Lower lobe of right lung (tissue), 2 donors: ENCODE measurements at places on chromosomes 12 and 14.

GRCh38 chr12:74689929-74690328, 152.3 kb downstream of the ATXN7L3B start:
- no peak for DNase-seq

DNA sequence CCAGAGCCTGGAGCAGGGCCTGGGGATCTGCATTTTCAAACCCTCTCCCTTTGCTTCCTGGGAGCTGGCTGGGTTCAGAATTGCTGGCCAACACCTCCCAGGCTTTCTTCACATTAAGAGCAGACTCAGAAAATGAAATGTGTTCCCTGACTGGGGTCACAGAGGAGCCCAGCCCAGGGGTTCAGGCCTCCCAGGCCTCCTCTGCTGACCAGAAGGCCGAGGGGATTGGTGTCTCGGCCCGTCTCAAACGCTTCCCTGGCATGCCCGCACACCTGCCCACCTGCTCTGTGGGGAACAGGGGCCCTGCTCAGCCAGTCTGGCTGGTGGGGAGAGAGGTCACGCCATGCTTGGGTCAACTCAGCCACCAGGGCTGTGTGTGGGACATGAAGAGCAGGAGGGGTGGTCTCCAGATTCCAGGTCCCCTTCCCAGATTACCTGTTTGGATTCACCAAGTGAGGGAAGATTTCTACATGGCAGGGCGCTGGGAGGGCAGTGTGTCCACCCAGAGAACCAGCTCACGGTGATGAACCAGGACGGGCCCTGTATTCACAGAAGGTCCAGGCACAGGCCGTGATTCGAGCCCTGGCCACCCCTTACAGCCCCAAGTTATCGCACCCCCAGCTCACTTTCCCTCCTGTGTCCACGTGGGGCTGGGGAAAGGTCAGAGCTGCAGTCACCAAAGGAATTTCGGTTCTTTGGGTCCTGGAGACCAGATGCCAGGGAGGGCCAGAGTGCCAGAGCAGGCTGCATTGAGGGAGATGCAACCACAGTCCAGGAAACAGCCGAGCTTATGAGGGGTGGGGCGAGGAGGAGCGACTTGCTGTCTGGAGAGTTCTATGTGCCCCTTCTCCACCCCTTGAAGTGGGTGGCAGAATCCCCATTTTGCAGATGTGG, 55.2 kb upstream of the RIN3 start:
- DNase-seq: no peak

GRCh38 chr12:132109741-132110140, 34.4 kb downstream of the DDX51 start:
- no peak for DNase-seq

DNA sequence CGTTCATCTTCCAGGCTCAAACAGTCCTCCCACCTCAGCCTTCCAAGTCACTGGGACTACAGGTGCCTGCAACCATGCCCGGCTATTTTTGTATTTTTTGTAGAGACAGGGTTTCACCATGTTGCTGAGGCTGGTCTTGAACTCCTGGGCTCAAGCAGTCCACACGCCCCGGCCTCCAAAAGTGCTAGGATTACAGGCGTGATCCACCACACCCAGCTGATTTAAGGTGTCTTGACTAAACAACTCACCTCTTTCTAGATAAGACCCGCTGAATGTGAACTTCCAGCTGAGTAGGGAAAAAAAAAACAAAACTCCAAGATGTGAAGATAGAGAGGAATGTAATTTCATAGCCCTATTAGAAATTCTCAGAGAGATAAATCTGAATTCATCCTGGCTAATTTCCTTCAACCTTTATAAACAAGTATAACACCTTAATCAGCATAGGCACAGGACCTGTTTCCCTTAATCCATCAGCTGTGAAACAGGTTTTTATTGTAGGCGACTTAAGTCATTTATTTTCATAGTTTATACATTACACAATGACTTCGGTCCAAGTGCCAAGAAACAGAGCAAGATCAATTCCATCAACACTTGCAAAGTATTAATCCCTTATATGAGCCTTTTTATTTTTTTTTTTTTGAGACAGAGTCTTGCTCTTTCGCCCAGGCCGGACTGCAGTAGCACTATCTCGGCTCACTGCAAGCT, 51.5 kb downstream of the HCAR2 start:
- no peak for DNase-seq

DNA sequence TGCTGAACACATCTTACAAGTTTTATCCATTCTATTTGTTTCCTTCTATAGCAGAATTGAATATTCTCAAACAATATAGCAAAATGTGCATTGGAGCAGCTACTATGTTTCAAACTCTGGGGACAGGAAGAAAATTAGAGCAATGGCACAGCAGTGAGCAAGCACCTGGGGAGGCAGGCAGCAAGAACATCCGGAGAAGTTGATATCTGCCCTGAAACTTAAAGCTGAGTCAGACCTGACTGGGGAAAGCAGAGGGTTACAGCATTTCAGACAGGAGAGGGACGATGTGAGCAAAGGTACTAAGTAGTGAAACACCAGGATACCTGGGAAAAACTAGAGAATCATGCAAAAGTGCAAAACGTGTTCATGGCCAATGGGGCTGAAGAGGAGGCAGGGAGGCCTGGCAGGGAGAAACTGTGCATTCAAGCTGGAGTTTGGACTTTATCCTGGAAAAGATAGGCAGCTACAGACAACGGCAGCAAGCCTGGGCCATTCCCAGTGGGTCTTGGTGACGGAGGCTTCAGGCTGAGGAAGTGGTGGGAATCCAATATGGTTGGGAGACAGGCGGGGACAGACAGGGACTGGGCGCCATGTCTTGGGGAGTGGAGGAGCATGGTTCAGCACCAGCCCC, 118.0 kb upstream of the CDKN3 start:
- DNase-seq: no peak

DNA sequence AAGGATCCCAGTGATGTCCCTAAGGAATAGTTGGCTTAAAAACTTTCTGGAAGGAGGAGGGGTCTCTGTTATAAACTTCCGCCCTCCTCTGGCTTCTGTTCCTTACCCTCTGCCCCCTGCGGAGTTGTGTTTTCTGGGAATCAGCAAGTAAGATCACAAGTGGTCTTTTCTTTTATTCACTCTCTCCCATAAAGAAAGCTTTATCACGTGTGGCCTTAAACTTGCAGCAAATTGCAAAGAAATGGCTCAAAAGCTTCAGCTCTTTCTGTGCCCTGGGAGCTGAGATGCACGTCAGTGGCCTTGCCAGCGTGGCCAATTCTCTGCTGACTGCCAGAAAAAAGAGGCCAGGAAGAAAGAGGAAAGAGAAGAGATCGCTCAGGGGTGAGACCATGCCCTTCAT, at the start of gene SLCO1C1:
TSS of gene SLCO1C1 (plus strand) at position 101 of the 400 bp plus-strand sequence. CDS start 4,245 bp downstream, outside the sequence.
- no peak for DNase-seq

DNA sequence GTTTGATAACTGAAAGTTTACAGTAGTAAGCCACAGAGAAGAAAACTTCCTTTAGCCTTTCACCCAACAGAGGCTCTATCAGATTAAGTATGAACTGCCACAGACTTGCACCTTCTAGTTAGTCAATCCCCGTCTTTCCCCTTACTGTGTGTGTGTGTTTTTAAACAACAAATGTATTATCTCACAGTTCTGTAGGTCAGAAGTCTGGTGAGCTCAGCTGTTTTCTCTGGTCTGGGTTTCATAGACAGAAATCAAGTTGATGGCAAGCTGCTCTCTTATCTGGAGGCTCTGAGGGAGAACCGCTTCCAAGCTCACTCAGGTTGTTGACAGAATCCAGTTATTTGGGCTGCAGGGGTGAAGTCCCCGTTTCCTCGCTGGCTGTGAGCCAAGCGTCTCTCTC, 320.5 kb downstream of the PRKD1 start:
- DNase-seq: no peak

DNA sequence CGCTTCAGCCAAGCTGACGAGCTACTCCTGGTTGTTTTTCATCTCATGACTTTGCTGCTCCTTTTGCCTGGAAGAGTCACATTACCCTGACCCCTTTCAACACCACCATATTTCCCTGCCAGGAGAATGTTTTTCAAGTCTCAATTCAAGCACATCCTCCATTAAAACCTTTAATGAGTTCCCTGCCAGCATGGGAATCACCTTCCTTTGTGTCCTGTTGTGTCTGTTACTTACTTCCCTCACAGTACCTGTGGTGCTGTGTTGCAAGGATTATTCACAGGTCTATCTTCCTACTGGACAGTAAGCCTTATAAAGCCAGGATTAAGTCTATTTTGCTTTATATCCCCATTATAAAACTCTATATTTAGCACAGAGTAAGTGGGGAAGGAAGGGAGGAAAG, 13.6 kb upstream of the SLC35F4 start:
- no peak for DNase-seq

GRCh38 chr12:1297206-1297605, 297.2 kb downstream of the FBXL14 start:
- no peak for DNase-seq

DNA sequence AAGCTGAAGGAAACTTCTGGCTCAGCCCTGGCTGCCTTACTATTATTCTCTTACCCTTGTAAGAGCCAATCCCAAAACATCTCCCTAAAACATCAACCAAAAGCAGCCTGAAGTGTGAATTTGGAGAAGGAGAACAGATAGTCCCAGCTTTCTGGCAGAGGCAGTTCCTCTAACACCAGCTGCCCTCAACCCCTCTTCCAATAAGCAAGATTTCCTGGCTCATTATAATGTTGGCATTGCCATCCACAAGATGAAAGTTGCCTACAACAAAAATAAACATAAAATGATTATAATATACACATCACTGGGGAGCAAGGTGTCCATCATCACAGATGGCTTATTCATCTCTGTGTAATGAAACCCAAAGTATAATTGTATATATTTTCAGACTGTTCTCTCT, 352.5 kb upstream of the CCDC196 start:
- DNase-seq: no peak

- DNase-seq: no peak
Measured at GRCh38 chr14:67491285-67491684, 2.8 kb upstream of the TMEM229B start.

DNA sequence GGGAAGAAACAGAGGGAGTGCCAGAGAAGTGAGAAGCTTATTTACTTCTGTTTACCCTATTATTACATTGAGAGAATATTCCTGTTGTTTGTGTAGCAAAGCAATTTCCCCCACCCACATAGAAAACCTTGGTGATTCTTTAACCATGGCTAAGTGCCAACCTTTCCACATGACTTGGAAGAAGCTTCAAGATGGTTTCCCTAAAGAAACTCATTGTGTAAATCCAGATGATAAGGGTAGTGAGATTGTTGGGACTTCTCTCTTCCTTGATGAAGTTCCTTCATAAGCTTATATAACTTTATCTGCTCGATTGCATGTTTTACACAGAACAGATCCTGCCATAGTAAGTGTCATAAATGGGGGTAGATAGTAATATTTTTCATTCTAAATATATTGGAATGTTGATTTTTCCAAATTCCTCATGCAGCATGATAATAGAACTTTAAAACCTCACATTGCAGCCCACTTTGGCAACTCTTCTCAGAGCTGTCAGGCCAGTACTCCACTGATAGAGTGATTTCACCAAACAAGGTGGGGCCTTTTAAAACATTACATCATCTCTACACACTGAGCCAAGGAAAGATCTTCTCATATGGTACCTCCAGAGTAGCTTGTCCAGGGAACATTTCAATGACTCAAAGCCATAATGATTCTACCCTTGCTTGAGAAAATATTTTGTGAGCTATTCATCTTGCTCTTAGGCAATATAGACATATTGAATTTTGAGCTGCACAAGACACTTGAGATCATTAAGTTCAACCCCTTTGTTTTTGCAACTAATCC, 47.8 kb upstream of the KIF21A start:
- DNase-seq: no peak

DNA sequence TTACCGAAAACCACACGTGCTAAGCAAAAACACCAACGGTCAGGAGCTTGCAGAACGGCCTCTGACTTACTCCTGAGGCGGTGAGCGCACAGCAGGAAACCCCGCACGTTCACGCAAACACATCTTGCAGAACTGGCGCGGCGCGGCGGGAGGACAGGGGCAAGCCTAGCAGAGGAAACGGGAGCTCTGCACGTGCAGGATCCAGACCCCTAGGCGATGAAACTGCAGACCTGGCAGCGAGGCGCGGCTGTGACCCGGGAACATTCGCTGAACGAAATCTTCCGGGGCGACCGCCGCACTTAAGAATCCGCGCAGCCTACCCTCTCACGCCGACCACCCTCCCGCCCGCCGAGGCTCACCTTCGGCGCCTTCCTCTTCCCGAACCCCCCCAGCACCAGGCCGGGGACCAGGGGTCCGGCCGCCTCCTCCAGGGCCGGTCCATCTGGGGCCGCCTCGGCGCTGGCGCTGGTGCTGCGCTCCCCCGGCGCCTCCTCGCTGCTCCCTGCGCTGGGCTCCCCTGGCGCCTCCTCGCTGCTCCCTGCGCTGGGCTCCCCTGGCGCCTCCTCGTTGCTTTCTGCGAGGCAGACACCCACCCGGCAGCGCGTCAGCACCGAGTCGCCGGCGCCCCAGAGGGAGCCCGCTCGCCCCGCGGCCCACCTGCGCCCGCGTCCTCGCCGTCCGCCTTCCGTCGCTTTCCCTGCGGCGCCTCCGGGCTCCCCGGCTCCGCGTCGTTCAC, 615 bp downstream of the DDX51 start:
- DNase-seq: no peak

DNA sequence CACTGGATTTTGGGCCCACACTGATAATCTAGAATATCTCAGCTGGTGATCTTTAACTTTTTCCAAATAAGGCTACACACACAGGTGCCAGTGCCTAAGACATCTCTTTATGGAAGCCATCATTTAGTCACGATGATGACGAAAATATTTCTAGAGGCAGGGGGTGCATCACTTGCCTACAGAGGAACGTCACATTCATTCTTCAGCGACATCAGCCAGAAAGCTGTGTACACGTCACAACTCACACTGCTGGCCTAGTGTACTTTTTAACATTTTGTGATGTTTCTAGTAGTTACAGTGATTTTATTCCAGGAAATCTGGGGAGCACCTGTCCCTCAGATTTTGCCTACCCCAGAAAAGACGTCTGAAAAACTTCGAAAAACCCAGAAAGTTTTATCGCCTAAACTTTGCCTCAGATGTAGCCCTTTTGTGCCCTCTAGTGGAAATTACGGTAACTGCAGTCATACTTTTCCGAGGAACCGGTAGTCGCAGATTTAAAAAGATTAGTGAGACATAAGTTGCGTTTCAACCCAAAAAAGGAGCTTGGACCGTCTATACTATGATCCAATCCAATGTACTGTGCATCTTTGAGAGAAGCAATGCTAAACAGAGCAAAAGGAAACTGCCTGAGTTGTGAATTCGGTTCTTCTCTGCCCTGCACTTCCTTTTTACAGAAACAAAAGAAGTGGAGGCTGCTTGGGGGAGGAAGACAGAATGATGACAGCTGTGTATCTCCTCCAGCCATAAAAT, 64.3 kb upstream of the STON2 start:
- no peak for DNase-seq

DNA sequence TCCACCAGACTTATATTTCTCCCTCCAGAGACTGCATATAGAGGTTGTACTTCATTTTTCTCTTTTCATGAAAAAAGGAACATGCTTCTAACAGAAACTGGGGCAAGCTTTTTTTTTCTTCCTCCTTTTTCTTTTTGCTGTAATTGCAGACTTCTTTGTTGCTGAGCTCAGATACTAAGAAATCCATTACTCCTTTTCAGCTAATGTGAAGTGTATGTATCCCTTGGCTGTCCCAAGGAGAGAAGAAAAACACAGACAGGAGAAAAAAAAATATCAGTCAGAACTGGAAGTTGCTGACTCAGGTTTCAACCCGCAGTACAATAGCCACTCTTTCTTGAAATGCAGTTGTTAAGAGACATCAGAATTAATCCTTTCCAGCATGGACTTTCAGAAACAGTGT, 1248.4 kb downstream of the LRFN5 start:
- DNase-seq: no peak

- DNase-seq: no peak
Measured at GRCh38 chr14:77467801-77468200, 9.9 kb downstream of the AHSA1 start.
